ENCODE measurements at places on chromosomes 6 and 20.

DNA sequence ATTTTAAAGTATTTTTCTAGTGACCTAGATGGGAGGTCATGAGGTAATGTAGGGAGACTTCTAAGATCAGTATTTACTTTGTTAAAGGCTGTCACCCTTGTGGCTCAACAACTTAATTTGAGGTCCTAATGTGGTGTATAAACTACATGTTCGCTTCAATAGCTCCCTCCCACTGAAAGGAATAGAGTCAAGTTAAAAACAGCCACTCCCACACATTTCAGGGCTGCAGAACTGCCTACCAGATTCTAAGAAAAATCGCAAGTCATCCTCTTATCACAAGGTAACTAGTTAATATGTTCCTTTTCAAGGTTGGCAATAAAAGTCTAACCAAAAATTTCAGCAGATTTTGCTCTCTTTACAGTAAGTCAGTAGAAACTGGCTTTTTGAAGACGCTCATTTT is 15.1 kb downstream of the GSTA1 start:
- no peak for DNase-seq

GRCh38 chr6:57068061-57068460 is 21.6 kb downstream of the KIAA1586 start:
- DNase-seq: no peak

DNA sequence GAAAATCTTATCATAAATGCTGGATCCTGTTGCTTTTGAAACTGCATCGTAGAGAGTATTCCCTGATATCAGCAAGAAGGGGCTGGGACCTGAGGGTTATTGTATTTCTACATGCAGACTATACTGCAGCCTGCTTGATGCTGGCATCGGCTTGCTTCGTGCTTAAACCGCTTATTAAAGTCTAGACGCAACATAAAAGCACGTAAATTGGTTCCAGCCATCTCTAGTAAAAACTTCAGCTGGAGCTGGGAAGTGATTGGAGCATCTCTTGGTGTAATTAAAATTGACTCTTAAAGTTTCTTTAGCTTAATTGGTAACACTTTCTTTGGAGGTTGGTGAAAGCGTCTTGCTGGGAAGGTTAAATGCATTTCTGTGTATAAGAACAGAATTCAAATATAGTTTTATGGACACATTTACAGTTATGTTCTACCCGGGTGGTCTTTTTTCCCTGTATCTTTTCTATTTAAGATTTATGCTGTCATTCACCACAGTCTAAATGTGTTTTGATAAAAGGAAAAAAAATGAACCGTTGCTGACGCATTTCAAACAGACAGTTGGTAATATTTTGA is 139.0 kb upstream of the JAG1 start:
- no peak for DNase-seq

DNA sequence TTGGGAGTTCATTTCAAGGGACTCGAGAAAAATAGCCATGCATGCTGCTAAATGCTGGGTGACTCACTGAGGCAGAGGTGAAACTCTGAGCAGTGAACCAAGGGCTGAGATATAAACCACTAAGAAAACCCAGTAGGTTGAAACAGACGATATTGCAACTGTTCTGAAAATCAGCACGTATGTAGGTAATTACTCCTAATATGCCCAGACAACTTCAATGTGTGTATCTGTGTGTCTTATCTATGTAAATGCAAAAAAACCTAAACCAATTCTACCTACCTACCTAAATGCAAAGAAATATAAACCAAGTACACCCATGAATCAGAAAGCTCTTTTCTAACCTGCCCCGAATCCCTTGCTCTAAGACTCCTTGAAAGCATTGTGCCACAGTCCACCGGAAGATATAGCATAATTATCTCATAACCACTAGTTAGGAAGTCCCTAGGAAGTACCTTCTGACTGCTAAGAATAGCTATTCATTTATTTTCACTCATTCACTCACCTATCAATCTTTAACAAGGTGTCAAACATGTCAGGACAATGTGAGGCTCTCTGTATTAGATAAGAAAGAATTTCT is 458.7 kb upstream of the RUNX2 start:
- no peak for DNase-seq

DNA sequence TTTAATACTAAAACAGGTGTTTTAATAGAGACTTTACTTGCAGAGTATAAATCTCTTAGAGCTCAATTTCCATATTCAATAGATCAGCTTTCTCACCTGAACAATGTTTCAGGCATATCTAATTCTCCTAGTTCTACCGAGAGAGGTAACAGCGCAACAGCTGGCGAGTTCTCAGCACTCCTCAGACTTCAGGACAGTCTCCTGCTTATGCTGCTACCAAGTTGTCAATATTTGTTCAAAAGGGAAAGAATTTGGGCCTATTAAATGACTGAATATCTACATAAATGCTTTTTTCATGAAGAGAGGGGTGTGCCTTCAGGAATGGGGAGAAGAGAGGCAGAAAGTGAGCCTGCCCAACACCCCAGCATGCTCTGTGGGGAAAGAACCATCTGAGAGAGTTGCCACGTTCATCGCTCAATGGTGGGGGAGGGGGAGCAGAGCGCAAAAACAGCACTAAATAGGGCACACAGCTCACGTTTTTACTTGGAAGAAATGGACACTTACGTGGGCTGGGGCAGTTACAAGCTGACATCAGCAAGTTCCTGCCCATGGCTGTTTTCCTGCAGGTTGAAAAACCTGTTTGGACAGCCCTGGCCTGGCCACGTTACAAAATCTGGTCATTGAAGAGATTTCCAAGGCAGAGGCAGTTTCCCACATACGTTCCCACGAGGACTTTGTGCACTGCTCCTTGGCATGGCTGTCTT is 38.0 kb downstream of the EZR start:
- DNase-seq: no peak

DNA sequence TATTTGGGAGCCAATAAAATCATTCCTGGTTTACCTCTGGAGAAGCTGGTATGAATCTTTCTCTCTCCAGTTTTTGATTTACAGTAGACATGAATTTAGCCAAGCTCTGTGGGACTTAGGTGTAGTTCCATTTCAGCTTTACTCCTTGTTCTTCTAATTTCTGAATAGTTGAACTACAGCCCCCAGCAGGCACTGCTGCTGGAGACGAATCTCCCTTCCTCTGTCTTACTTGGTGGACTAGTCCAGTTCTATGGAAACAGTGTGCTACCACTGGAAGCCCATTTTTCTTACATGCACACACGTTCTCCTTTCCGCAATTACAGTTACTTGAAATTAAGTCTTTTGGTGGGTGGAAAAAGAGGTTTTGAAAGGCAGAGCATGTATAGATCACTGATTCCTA is 42.3 kb downstream of the RALGAPB start:
- DNase-seq: no peak

GRCh38 chr20:45919542-45920399 is 7.8 kb upstream of the PLTP start:
- DNase-seq: no peak

GRCh38 chr6:94367316-94367715 is 948.0 kb upstream of the EPHA7 start:
- DNase-seq: no peak

GRCh38 chr6:3899970-3900439 is 50.8 kb downstream of the FAM50B start:
- DNase-seq: no peak

DNA sequence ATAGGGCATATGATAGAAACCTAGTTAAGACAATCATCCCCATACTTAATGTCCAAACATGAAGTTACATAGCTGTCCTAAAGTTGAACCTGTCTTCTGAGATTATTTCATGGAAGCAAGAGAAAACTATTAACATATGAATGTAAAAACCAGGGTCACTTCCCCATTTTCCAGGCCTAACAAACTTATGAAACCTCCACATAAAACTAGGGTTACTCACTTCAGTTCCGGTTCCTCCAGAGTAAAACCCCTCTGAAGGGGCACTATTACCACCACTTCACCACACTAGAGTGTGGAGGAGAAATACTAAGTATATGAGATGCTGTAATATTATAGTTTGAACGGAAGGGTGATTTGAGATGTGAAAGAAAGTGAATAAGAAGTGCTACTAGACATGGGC is 14.9 kb downstream of the PRKN start:
- DNase-seq: no peak

DNA sequence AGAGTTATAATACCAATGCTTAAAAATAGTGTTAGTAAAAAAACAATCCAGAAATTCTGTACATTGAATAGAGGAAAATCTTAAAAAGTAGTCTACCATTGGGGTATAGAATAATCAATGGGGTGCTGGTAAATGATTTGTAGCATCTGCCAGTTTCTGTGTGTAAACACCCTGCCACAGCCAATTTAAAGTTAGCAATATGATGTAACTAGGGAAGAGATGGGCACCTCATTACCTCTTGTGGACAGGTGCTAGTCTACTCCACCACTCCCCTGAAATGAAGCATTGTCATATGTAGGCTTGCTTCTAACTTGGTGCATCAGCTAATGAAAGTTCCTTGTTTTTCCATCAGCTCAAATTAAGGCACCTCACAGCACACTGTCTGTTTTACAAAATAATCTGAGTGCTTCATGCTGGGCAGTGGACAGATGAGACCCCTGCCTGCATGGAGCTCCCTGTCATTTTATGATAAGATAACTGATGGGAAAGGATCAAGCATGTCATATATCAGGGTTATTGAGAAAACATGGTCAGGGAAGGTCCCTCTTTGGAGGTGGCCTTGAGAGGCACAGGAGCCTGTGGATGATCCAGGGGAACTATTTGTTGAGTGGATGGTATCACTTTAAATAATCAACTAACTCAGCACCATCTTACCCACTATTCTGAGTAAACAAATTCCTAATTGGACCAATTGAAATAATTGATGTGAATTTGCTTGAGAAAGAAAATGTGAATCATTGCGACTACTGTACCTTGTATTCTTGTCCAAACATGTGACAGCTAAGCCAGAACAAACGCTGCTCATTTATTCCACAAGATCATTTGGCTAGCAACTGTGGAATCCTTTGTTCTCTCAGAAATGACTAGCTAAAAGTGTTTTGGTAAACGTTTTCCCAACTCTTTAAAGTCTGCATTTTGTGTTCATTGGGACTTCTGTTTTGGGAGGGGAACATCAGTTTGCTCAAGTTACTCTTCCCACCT is 45.9 kb upstream of the CSE1L start:
- no peak for DNase-seq

GRCh38 chr6:84466511-84466910 is 239.1 kb upstream of the CEP162 start:
- DNase-seq: peak; percentile 49

GRCh38 chr20:44583157-44583556 is 778 bp downstream of the PKIG start:
- no peak for DNase-seq

- DNase-seq: no peak
These were observed 91.4 kb downstream of the SYNDIG1 start for GRCh38 chr20:24560571-24561491.

- DNase-seq: no peak
These were observed 197.9 kb downstream of the TFAP2C start for GRCh38 chr20:56826705-56827665.

DNA sequence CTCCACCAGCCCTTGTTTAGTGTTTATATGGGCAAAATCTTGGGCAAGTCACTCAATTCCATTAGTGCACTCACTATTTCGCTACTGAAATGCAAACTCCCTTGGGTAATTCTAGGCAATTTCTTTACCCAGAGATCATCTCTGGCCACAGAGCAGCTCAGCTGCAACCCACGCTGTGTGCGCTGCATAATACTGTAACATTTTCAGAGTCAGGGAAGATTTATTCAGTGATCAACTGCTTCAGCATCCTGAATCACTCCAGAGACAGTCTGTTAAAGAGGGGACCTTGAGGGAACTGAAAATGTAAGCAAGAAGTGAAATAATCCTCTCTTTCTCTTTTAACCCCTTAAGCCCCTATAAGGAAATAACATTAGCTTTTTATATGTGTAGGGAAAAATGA is 189.6 kb upstream of the FBXL4 start:
- no peak for DNase-seq

DNA sequence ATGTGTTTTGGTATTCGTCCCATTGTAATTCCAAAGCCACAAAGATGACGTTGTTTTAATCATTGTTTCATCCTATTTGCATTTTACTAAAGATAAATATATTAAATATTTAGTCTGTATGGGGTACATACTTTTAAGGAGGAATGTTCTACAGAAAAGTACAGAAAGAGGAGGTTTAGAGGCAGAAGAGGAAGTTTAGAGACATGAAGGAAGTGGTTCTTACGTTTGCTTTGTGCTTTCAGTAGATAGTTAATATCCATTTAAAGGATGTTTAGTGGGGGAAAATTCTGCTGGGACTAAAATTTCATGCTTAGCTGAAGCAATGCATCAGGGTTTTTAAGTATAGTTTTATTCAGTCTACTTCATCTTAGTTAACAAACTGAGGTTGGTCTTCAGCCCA is 116.6 kb downstream of the CRYBG1 start:
- DNase-seq: no peak

- DNase-seq: no peak
These were observed 507.3 kb upstream of the ARID1B start for GRCh38 chr6:156269751-156270369.
